ENCODE measurements at places on chromosomes 6 and 20. TPM values are rescaled to one million over a fixed set of nuclear protein-coding genes. Genes with fewer than 3 reads are reported as not detected.

CST9L gene
- total RNA-seq, result not detected

ABHD16B gene
- not detected for total RNA-seq

PDE7B gene
- 33.6 TPM for total RNA-seq

PAX1 gene
- not detected for total RNA-seq

GSTA2 gene
- total RNA-seq, result not detected

All from bladder microvascular endothelial cell (primary cell).